ENCODE measurements at places on chromosomes 3 and 15.

DNA sequence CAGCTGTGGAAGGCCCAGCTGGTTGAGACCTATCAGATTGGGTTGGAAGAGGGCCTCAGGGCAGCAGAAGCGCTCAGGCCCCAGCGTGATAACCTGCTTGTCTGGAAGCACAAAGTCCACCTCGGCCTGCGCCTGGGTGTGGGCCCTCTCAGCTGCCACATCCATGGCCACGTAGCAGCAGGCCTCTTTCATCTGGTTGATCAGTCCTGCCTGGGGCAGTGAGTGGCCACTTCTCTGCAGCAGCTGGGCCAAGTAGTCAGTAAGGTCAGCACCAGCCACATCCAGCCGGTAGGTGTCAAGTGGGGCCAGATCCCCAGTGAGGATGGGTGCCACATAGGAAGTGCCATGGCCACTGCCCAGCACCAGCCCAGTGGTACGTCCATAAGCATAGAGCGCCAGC lies 3.9 kb upstream of the CAMKV start:
- DNase-seq = no peak

DNA sequence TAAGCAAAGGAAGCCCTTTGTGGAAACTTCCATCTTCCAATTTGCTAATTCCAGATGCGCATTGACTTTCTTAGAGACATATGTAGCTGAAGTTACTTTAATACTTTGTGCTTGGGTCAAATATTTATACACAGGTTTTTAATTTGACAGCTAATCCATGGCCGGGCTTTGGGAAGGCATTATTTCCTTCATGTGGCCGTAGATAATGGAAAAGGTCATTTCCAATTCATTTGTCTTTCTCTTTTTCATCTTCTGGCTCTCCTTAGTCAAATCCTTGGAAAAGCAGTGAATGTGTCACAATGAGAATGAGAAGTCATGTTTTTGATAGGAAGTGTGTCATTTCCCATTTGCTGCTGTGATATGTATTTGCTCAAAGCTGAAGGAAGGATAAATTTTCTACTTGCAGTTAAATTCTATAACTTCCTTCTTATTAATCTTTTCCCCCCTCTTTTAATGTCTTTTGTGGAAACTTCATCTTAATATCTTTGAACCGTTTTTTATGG lies 323.3 kb downstream of the CLSTN2 start:
- no peak for DNase-seq

DNA sequence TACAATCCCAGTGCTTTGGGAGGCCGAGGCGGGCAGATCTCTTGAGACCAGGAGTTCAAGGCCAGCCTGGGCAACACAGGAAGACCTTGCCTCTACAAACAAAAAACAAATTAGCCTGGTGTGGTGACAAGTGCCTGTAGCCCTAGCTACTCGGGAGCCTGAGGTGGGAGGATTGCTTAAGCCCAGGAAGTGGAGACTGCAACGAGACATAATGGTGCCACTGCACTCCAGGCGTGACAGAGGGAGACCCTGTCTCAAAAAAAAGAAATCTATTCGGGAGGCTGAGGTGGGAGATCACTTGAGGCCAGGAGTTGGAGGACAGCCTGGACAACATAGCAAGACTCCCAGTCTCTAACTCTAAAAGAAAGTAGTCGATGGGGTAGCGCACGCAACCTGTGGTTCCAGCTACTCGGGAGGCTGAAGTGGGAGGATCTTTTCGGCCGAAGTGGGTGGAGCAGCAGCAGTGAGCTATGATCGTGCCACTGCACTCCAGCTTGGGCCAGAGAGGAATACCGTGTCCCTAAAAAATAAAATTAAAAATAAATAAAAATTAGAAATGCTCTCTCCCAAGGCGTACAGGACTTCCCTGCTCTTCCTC lies 775 bp downstream of the C3orf33 start:
- peak; percentile 10 for DNase-seq

GRCh38 chr15:67779549-67780111 lies 45.7 kb upstream of the SKOR1 start:
- no peak for DNase-seq

- no peak for DNase-seq
Measured at GRCh38 chr3:122315619-122316018, 9.4 kb upstream of the CSTA start.

GRCh38 chr15:35519052-35519451 lies 26.9 kb downstream of the DPH6 start:
- DNase-seq = no peak

GRCh38 chr3:18401300-18401961 lies 23.7 kb downstream of the SATB1 start:
- DNase-seq = no peak

- no peak for DNase-seq
Measured at GRCh38 chr3:160613661-160614060, 48.3 kb upstream of the KPNA4 start.

DNA sequence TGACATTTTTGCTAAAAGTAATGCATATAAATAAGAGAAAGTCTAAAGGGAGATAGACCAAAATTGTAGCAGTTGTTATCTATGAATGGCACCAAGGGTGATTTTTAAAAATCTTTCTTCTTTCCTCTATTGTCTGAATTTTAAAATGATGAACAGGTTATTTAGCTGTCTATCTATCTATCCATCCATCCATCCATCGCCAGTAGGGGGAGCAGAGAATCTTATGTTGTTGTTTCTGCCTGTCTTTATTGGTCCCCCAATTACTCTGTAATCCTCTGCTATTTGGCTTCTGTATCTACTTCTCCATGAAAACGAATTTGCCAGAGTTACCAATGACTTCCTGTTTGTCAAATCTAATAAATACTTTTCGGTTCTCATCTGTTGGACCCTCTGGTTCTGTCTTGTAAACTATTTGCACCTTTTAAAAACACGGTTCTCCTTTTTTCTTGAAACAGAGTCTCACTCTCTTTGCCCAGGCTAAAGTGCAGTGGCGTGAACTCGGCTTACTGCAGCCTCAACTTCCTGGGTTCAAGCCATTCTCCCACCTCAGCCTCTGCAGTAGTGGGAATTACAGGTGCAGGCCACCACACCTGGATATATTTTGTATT lies 86.0 kb downstream of the ECT2 start:
- DNase-seq = peak; percentile 7

DNA sequence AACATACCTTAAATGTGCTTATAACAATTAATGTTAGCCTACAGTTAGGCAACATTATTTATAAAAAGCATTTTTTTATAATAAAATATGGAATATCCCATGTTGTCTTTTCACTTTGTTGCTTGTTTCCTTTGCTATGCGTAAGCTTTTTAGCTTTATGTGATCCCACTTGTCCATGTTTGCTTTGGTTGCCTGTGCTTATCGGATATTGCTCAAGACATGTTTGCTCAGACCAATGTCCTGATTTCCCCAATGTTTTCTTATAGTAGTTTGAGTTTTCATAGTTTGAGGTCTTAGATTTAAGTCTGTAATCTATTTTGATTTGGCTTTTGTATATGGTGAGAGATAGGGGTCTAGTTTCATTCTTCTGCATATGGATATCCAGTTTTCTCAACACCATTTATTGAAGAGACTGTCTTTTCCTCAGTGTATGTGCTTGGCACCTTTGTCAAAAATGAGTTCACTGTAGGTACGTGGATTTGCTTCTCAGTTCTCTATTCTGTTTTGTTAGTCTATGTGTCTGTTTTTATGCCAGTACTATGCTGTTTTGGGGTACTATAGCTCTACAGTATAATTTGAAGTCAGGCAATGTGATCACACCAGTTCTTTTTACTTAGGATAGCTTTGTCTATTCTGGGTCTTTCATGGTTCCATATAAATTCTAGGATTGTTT lies 592.7 kb upstream of the SEMA6D start:
- DNase-seq = no peak

DNA sequence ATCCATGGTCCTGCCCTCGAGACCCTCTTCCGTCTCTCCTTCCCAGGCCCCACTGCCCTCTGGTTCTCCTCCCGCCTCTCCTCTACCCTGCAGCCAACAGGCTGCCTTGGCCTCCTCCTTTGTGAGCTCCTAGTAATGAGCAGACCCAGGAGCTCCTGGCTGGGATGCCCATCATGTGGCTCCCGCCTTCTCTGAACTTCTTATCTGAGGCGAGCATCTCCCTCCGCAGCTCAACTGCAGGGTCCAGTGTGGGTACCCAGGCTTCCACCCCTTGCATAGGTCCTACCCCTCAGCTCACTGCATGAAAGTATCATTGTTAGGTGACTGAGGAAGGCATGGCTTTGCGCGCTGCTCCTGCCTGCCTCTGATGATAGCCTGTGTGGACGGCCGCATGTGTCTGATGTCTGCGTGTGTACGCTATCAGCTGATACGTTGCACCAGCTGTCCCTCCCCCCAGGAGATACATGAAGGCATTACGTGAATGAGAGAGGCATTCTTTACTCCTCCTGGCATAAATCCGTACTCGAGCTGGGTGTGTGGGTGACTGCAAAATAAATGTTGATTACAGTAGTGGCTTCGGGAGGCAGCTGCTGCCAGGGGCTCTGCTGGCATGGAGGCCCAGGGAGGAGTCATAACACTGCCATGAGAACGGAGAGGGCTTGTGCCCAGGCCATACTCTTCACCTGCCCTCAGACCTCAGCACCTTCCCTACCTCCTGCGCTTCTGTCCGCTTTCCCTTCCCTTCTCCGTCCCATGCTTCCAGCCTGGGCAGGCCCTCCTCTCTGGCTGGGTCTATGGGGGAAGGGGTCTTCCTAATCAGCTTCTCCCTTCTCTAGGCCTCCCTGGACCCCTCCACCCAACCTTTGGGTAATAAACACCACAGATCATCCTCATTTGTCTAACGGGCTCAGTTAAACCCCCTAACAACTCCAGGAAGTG lies 48.8 kb downstream of the ZNF710 start:
- DNase-seq = no peak

DNA sequence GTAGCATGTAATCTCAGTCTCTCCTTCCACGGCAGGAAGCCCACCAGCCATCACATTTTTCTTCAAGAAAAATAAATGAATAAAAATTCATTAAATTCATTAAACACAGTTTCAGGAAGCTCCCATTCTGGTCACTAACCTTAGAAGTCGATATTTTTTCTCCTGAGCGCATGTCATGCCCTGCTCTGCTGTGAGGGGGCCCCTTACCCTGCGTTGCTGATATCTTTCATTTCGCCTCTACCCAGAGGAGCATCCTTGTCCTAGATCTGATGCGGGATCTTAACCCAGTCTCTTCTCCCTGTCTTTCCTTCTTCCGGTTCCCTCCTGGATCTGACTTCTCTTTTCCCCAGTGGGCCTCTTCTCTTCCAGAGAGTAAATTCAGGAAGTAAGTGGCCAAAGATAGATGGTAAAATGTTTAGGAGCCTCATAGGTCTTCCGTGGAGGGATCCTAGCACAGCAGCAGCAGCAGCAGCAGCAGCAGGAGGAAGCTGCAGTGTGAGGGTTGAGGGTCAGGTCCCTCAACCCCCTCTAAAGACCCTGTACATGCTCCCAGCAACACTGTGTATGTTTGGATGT lies 1.4 kb upstream of the ILDR1 start:
- DNase-seq = no peak

GRCh38 chr15:94670438-94671034 lies 439.2 kb downstream of the MCTP2 start:
- DNase-seq = no peak

DNA sequence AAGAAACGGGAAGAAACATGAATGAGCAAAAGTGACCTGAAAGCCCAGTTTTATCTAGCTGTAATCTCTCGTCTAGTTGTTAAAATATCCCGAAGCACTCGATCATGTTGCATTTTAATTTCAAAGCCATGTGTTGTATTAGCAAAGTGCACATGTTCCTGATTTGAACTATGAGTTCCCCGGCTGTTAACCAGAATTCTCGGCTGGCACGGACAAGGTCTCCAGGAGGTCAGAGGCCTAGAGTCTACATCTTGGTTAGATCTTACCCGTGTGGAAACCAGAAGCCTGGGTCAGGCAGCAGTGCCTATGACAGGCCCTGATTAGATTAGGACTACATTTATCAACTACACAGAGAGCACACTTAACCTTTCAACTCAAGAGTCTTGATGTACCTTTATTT lies 195.8 kb downstream of the CDIN1 start:
- no peak for DNase-seq

DNA sequence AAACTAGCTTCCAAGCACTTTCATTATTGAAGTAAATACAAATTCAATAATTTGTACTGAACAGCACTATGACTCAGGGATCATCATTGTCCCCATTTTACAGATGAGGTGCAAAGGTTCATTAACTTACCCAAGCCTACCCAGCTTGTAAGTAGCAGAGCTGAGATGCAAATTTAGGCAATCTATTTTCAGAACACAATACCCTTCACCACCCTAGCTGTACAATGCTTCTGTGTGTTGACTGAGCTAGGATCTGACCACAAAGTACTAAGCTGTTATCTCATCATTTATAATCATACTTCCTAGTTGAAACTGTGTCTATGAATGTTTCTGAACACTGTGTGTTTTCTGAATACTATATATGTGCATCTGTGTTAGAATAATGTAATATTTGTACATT lies 3.2 kb upstream of the ILDR1 start:
- no peak for DNase-seq

GRCh38 chr3:170531657-170532335 lies 54.1 kb downstream of the SLC7A14 start:
- DNase-seq = no peak

DNA sequence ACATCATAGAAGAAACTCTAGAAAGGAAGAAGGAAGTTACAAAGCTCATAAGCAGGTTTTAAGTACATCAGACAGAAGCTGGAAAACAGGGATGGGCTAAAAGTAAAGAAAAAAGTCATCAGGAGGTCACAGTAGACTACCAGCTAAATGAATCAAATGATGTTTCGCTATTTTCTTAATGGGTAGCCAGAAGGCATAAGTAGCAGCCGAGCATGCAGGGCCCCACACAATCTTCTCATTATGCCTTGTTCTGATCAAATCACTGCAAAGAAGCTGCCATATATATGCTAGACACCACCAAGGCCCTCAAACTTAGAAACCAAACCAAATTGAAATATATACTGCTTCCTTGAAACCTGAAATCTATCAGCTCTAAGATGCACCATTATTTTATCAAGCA lies 349.1 kb downstream of the ULK4 start:
- DNase-seq = no peak

- DNase-seq = no peak
Measured at GRCh38 chr15:36753173-36753572, 173.7 kb downstream of the CDIN1 start.

GRCh38 chr3:125618851-125619250 lies 23.6 kb upstream of the OSBPL11 start:
- DNase-seq = no peak

DNA sequence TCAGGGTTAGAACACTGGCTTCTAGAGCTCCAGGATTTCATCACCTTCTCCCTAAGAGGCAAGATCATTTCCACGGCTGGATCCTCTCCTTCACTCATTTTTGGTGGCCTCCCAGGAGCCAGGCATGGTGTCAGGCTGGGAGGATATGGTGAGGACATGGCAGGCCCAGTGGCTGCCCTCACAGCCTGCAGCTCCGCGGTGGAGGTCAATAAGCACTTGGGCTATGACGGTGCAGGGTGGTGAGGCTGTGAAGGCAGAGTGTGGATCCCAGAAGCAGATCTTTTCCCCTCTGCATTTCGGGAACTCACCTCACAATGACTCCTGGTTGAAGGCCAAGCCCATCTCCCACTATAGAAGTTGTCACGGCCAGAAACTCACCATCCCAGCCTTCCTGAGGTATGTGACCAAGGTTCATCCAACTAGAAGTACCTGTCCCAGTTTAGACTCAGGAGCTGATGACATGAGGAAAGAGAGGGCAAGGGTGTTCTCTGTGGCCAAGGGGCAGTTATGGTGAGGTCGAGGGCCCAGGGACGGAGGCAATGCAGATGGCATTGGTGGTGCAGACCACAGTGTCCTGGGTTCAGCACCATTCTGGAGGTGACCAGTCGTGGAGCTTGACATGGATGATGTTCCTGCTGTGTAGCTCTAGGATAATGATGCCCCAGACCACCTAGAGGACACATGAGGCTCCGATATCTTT lies 100.1 kb upstream of the SMAD3 start:
- DNase-seq = no peak

GRCh38 chr3:169522595-169523529 lies 140.7 kb downstream of the MECOM start:
- no peak for DNase-seq
